Natural killer cell treated with Interleukin-12 subunit alpha and Interleukin-12 subunit beta and Interleukin-15 and Interleukin-18, amount 100 ng/mL, for 72 hours (primary cell): ENCODE measurements at places on chromosomes 2 and 18. TPM values are rescaled to one million over a fixed set of nuclear protein-coding genes. Genes with fewer than 3 reads are reported as not detected.

Gene KCNK3
- not detected for total RNA-seq

Gene THSD7B
- not detected for total RNA-seq

Gene UGT1A10
- not detected for total RNA-seq

DNA sequence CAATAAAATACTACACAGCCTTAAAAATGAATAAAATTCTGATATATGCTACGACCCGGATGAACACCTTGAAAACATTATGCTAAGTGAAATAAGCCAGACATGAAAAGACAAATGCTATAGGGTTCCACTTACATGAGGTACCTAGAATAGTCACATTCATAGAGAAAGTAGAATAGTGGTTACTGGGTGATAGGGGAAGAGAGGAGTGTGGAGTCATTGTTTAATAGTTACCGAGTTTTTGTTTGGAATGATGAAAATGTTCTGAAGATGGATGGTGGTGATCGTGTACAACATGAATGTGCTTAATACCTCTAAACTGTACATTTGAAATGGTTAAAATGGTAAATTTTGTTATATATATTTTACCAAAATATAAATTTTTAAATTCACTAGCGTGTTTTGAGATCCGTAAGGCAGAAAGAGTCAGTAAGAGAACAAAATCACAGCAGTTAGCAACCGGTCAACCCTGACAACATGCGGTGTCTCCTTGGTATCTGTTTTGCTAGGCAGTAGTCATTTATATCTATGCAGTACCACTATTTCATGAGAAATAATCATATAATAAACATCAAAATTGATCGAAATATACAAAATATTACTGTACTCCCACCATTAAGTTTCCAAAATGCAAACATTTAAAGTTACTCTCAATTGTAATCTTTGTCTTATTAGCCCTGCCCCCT is 11.1 kb downstream of the SCN9A start:
- DNase-seq: no peak

GRCh38 chr2:51413726-51414125 is 381.8 kb upstream of the NRXN1 start:
- no peak for DNase-seq

GRCh38 chr2:200223205-200223784 is 83.2 kb upstream of the SPATS2L start:
- no peak for DNase-seq
